ENCODE measurements at places on chromosomes 5 and 9.
A peak's percentile ranks its signal among the peaks of the same experiment; 100 is the strongest.

DNA sequence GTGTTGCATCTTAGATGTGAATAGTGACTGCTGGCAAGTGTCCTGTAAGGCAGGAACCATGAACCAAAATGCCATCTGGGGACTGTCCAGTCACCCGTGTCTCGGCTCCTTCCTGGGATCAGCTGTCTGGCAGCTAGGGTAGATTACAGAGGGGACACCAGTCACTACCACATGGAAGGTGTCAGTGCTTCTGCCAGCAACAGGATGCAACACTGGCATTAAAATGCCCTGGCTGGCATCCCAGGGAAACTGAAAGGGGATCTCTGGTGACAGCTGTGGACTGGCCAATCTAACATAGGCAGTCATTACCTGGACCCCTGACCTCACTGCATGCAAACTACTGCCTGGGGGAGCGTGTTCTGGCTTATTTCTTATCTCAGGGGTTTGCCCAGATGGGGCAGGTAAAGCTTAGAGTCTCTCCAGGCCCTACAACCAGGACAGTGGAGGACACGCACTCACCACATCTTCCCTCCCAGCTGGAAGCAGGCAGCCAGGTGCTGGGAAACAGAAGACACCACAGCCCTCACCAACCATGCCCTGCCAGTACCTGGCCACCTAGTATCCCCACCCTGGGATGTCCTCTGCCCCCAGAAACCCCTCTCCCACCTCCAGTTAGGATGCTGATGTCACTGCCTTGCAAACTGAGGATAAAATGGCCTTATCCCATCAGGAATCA is 83.8 kb downstream of the SEMA4D start:
- DNase-seq = no peak

GRCh38 chr5:179333796-179334761 is 11.2 kb downstream of the ADAMTS2 start:
- no peak for DNase-seq

- DNase-seq = no peak
Measured at GRCh38 chr5:148909040-148909439, 82.6 kb downstream of the ADRB2 start.

- DNase-seq = no peak
Measured at GRCh38 chr5:159581502-159582249, 251.4 kb upstream of the IL12B start.

DNA sequence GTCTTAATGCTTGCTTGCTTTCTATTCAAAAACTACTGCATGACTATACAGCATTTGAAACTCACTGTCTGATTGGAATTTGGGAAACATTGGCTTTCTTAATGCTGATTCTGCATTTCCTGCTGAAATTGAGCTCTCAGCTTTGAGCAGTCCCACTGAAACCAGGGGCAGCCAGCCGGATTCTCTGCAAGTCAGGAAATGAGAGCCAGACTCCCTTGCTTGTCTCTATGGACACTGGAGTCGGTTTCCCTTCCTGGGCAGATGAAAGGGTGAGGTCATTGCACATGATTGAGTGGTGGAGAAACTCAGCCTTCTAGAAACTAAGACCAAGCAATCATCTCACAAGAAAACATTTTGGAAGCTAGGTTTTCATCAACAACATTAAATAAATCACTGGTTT is 119.7 kb upstream of the SPATA31C2 start:
- DNase-seq = peak; percentile 88

DNA sequence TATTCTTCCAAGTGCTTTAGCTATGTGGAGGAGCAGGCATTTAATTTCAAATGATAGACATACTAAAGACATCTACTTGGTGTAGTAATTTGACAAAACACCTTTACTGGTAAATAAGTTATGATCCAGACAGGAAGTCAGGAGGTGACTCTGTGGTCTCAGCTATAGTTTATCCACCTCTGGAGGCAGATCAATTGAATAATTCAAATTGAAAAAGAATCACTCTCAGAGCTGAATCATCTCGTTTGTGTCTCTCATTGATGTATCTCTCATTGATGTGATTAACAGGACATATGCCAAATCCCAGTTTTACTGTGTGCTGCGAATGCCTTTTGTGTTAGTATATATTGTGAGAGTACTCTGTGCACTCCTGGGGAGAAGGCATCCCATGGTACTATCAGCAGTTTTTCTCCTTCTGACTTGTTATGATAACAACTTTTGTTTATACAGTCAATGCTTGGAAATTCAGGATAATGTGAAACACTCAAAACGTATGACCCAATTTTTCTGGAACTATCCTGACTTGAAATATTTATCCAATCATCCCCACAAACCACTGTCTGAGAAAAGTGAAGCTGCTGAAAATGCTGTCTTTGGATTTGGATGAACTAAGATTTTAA is 48.5 kb upstream of the DAB2 start:
- DNase-seq = no peak

- DNase-seq = no peak
Measured at GRCh38 chr5:172683645-172684471, 42.8 kb downstream of the NEURL1B start.

- DNase-seq = no peak
Measured at GRCh38 chr5:173752653-173753052, 135.5 kb upstream of the CPEB4 start.

DNA sequence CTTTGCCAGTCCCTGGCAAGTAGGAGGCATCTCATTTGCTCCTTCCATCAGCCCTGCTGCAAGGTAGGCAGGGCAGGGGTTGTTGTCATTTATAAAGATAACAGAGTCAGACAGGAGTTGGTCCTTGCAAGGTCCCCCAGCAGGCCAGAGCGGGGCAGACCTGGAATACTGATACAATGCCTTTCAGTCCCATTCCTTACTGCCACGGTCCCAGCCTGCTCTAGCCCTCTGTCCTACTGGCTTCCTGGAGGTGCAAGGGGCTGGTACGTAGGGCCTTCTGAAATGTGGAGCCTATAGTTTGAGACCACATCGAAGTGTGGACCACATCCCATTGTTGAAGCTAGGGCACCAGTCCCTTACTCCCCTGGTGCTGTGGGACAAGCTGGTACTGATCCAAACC is 42.8 kb upstream of the PITX1 start:
- DNase-seq = no peak

DNA sequence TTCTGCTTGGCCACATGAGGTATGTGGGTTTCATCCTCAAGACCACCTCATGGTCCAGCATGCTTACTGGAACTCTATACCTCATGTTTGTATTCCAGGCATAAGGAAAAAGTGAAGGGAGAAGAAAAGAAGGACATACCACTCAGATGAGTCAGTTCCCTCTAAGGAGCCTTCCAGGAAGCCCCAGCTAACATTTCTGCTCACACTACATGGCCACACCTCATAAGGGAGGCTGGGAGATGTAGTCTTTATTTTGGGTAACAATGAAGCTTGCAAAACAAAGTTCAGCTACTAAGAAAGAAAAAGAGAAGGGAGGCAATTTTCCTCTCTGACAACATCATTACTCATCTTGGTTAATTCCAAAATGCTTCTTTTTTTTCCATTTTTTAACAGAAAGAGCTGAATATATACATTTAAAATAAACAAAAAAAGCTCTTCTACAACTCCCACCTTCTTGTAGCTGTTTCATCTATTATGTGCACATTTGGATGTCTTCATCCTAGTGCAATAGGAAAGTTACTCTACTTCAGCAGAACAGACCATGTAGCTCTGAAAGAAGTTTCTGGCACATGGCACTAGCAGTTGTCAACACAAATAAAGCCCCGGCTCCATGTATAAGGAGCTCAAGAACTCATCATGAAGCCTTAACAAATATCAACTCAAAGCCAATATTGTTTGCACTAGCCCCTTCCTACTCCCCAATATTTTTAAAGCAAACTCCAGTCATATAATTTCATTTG is 123.6 kb upstream of the CCDC112 start:
- DNase-seq = no peak

GRCh38 chr5:115589043-115589442 is 13.2 kb downstream of the TICAM2 start:
- no peak for DNase-seq

- DNase-seq = no peak
Measured at GRCh38 chr5:151060742-151061141, 20.1 kb downstream of the TNIP1 start.

DNA sequence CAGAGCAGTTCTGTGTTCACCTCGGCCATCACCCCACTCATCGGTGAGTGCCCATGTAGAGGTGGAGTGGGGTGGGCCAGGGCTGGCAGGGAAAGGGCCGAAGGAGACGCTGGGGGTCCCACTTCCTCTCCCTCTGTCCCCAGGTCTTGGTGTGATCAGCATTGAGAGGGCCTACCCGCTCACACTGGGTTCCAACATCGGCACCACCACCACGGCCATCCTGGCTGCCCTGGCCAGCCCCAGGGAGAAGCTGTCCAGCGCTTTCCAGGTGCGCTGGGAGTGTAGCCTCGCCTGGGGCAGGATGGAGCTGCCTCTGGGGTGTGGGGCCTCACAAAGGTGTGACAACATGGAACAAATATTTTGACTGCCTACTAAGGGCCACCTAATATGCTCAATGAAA is 3.7 kb downstream of the PFN3 start:
- DNase-seq = no peak

DNA sequence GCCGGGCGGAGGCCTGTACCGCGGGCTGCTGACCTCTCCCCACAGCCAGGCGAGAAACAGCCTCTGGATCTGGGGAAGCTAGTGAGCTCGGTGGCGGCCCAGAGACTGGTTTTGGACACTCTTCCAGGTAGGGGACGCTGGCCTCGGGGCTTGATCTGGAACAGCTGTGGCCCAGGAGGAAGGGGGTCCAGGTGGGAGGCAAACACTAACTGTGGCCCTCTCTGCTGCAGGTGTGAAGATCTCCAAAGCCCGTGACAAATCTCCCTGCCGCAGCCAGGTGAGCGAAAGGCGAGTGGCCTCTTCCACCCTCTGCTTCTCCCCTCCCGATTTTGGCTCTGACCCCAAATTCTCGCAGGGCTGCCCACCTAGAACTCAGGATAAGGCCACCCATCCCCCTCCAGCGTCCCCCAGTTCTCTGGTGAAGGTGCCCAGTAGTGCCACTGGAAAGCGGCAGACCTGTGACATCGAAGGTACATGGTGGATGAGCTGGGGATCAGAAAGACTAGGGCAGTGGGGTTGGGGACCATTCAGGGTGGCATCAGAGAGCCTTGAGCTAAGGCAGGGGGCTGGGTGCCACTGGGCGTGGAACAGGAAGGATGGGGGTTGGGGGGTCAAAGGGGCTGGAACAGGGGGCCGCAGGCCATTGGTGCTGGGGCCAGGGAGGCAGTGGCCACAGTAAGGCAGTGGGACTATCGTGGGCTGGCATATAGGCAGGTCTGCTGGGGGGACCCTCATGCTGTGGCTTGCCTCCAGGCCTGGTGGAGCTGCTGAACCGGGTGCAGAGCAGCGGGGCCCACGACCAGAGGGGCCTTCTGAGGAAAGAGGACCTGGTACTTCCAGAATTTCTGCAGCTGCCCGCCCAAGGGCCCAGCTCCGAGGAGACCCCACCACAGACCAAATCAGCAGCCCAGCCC is 12.9 kb upstream of the SLC34A1 start:
- DNase-seq = no peak

- no peak for DNase-seq
Measured at GRCh38 chr5:170541146-170541769, 37.4 kb downstream of the KCNIP1 start.

DNA sequence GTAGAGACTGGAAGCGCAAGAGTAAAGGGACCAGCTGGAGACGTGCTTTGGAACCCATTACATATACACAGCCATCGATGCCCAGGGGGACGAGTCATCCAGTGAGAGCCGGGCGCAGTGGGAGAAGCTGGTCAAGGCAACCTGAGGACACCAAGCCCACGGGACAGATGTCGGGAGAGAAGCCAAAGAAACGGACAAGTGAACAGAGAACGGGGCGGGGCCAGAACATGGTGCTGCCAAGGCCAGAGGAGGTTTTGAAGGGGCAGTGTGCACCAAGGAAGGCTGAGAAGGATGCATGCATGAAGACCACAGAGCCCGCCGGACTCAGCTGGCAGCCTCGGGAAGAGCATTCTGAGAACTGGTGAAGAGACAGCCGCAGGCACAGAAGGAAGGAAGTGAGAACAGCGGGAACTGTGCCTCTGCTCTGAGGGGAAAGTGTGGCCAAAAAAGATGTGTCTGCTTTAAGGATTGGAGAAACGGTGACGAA is 20.3 kb downstream of the CAMSAP1 start:
- DNase-seq = no peak

GRCh38 chr5:91122651-91123050 is 260.5 kb downstream of the ARRDC3 start:
- no peak for DNase-seq

DNA sequence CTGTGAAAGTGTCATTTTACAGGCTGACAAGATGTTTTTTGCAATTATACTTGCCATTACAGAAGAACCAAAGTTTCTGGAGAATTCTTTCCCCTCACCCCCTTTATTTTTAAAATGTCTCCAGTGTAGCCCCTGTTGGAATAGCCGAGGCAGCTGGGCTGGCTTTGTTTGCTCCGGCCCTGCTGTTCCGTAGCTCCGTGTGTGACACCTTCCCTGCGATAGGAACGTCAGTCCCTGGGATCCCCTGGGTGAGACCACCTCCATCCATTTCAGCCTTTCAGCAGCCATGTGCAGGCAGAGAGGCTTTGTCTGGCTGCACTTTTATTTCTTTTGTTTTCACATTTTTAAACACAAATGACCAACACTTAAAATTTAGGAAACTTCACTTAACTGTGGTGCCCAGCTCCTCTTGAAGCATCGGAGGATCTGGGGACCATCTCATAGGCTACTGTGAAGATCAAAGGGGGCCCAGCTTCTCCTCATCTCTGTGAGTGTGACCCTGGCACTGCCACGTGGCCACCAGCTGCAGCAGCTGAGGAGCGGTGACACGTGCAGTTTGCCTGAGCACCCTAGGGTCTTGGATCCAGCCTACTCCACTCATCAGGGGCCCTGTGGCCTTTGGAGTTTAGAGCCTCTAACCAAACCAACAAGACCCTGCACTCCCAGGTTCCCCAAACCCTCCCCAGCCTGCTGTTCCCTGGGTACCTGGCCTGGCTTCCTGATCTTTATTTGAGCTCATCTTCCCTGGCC is 125.7 kb upstream of the RAPGEF1 start:
- no peak for DNase-seq
